ENCODE measurements at places on chromosomes 3 and 15.

DNA sequence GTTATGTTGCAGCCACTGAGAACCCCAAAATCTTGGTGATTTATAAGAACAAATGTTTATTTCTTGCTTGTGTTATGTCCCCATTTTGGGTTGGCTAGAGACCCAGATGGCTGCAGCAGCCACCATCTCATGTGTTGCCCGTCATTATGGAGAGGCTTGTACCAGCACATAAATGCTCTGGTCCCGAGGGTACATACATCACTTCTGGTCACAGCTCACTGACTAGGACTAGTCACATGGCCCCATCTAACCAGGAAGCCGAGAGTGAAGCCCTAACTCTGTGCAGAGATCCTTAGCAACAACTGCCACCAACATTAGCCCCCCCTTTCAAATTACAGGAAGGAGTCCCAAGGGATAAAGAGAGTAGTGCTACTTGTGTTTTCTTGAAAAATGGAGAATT is 25.5 kb upstream of the HACD2 start:
- DNase-seq: no peak

GRCh38 chr15:69843900-69844304 is 253.8 kb downstream of the TLE3 start:
- no peak for DNase-seq

GRCh38 chr15:48049736-48050135 is 71.1 kb upstream of the SLC24A5 start:
- no peak for DNase-seq

DNA sequence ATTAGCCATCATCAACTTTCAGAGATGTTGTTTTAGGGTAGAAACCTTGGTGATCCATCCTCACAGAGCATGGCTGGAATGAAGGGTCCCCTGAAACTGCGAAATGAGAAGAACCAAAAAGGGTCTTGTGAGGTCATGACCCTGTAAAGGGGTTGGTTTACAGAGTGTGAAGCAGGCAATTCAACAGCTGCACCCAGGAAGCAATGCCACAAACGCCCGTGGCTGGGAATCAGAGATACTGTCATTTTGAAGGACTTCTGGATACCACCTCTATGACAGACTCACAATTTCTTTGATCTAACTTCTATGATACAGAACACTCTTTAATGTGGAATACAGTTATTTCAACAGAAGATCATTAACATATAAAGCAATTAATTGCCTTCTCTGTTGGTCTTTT is 79.1 kb downstream of the GREM1 start:
- no peak for DNase-seq

- DNase-seq: no peak
These were observed 71.9 kb upstream of the FEZF2 start for GRCh38 chr3:62445275-62445674.

- no peak for DNase-seq
These were observed 22.5 kb upstream of the BHLHE40 start for GRCh38 chr3:4956738-4957137.

- DNase-seq: no peak
These were observed 695.9 kb downstream of the OTOL1 start for GRCh38 chr3:162192340-162193029.

DNA sequence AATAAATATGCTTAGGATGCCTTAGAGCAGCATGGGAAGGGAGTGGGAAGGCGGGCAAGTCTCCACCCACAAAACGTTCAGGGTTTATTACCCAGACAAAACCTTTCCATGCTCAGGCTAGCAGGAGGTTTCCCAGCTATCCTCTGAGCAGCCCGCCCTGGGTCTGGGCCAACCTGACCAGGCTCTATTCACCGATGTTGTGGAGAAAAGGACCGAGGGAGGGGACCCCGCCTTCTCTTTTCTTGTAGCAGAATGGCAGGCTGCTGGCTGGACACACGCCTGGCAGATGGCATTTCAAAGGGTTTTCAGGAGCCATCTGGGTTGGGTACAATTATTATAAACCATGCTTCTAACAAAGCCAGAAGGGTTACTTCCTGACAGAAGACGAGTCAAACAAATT is 540.9 kb downstream of the MAGI1 start:
- no peak for DNase-seq

- no peak for DNase-seq
These were observed 78.7 kb downstream of the ZNF280D start for GRCh38 chr15:56654624-56655023.
